Spleen (tissue), 13 donors: ENCODE measurements at places on chromosomes 5 and 9. TPM values are rescaled to one million over a fixed set of nuclear protein-coding genes. Genes with fewer than 3 reads are reported as not detected.

Gene LRRC19
- total RNA-seq = not detected

Gene MLANA
- total RNA-seq = not detected

Gene GPR151
- not detected for total RNA-seq

Gene IRGM
- total RNA-seq = not detected

Gene PCDHGB2
- total RNA-seq = 1.7 TPM

Gene MEIKIN
- not detected for total RNA-seq

Gene IL4
- not detected for total RNA-seq

Gene RNF183
- 0.35 TPM for total RNA-seq

Gene G3BP1
- total RNA-seq = 160 TPM

Gene FAM200C
- total RNA-seq = 2.4 TPM

Gene SLC36A3
- not detected for total RNA-seq

Gene GCNT1
- 42.8 TPM for total RNA-seq

Gene ZER1
- total RNA-seq = 38.2 TPM

Gene SHROOM1
- 4.0 TPM for total RNA-seq

Gene ZCCHC10
- total RNA-seq = 16.3 TPM

Gene PHYHD1
- total RNA-seq = 7.2 TPM

Gene IFNA13
- not detected for total RNA-seq

Gene WDR31
- total RNA-seq = 1.2 TPM

Gene HAND1
- not detected for total RNA-seq

Gene TMED9
- total RNA-seq = 110 TPM

Gene SHOC1
- not detected for total RNA-seq

Gene SLC6A3
- 0.18 TPM for total RNA-seq

Gene RMRP
- 5,541 TPM for total RNA-seq

Gene DMRTA1
- total RNA-seq = 0.43 TPM

Gene OR1J2
- total RNA-seq = not detected

Gene PCDHA1
- not detected for total RNA-seq

Gene KIF3A
- total RNA-seq = 7.9 TPM

Gene FABP6
- not detected for total RNA-seq

Gene FUT7
- total RNA-seq = 6.7 TPM

Gene HMMR
- 2.1 TPM for total RNA-seq

Gene PCDHGA10
- 6.9 TPM for total RNA-seq

Gene LCN15
- total RNA-seq = not detected

Gene GDA
- total RNA-seq = not detected

Gene PKD2L2
- not detected for total RNA-seq

Gene IFNA21
- not detected for total RNA-seq

Gene HMCN2
- total RNA-seq = 1.9 TPM

Gene PCDHB6
- 0.79 TPM for total RNA-seq

Gene CDH12
- not detected for total RNA-seq

Gene NMUR2
- total RNA-seq = not detected
